ENCODE measurements at places on chromosomes 2 and 18. TPM values are rescaled to one million over a fixed set of nuclear protein-coding genes. Genes with fewer than 3 reads are reported as not detected.

DNA sequence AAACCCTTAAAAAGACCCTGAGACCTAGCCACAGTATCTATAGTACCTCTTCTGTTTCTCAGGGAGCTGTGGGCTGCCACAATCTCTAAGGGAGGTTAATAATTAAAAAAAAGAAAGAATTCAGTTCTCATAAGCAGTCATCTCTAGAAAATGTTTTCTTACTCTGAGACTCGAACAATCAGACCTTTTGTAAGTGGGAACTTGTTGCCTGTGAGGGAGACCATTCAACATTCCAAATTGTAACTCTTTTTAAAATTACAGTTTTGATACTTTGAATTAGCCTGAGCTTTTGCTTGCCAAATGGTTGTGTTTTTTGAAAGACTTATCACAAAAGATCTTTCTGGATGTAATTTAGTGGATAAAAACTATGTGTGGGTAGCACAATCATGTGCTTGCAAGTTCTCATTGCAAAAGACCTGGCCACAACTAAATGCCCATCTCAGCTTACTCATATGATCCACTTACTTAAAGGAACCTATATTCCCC, 33.3 kb downstream of the IL1R2 start:
- no peak for DNase-seq
- H3K4me1 ChIP-seq, result peaks cover 16% of the 10 kb centered on the region
- no peaks in the 10 kb centered on the region for H3K36me3 ChIP-seq
- H3K27me3 ChIP-seq, result no peaks in the 10 kb centered on the region
- H3K4me3 ChIP-seq, result no peak overlapping the region

- H3K27me3 ChIP-seq, result no peaks in the 10 kb centered on the region
- H3K4me3 ChIP-seq, result no peak overlapping the region
- no peaks in the 10 kb centered on the region for H3K36me3 ChIP-seq
Observed at GRCh38 chr2:130300970-130301348, 41.7 kb upstream of the IMP4 start.

- H3K4me1 ChIP-seq, result no peaks in the 10 kb centered on the region
- no peak for DNase-seq
- H3K27me3 ChIP-seq, result no peaks in the 10 kb centered on the region
- no peaks in the 10 kb centered on the region for H3K36me3 ChIP-seq
Observed at GRCh38 chr2:205776720-205777119, 94.4 kb downstream of the NRP2 start.

GRCh38 chr18:22302144-22302543, 115.6 kb downstream of the CTAGE1 start:
- H3K27ac ChIP-seq, result no peak overlapping the region
- no peaks in the 10 kb centered on the region for H3K27me3 ChIP-seq
- no peak for DNase-seq
- H3K4me1 ChIP-seq, result peaks cover 5% of the 10 kb centered on the region
- no peak overlapping the region for H3K4me3 ChIP-seq

Gene PPIG
- total RNA-seq, result 68.5 TPM

GRCh38 chr2:222142027-222142426, 156.8 kb downstream of the PAX3 start:
- H3K4me1 ChIP-seq, result no peaks in the 10 kb centered on the region
- no peak overlapping the region for H3K27ac ChIP-seq
- no peaks in the 10 kb centered on the region for H3K27me3 ChIP-seq
- no peak overlapping the region for H3K4me3 ChIP-seq
- no peaks in the 10 kb centered on the region for H3K36me3 ChIP-seq

DNA sequence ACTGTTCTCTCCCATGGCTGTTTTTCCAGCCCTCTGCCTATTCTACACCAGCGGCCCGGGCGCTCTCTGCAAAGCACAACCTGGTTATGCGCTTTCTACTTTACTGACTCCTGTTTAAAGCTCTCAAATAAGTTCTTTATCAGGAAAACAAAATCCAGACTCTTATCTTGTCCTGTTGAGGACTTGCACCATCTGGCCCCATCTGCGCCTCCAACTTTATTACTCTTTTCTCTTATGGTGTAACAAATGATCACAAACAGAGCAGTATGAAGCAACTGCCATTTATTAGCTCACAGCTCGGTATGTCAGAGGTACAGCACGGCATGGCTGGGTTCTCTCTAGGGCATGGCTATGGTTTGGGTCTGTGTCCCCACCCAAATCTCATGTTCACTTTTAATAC, 236.5 kb upstream of the NT5C1B start:
- H3K4me3 ChIP-seq, result no peak overlapping the region
- no peak for DNase-seq
- H3K27me3 ChIP-seq, result no peaks in the 10 kb centered on the region
- H3K36me3 ChIP-seq, result no peaks in the 10 kb centered on the region
- no peak overlapping the region for H3K27ac ChIP-seq
- H3K4me1 ChIP-seq, result peaks cover 10% of the 10 kb centered on the region

DNA sequence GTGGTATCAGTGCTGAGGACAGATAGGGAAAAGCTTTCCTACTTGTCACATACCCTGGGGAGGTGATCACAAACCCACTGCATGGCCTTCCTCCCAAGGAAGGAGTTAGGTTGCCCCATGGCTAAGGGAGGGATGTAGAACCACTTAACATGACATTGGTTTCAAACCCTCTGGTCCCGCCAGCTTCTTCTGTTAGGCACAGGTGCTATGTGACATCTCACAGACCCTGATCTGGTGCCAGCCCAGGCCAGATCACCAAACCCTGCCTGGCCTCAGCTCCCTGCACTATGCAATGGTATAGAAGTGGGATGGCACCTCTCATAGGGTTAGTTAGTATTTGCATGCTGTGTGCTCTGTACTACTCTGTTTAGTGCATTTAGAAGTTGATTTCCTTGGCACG, 58.0 kb downstream of the TCF7L1 start:
- H3K27me3 ChIP-seq, result no peaks in the 10 kb centered on the region
- no peak overlapping the region for H3K4me3 ChIP-seq
- no peak for DNase-seq
- peaks cover 16% of the 10 kb centered on the region for H3K4me1 ChIP-seq

DNA sequence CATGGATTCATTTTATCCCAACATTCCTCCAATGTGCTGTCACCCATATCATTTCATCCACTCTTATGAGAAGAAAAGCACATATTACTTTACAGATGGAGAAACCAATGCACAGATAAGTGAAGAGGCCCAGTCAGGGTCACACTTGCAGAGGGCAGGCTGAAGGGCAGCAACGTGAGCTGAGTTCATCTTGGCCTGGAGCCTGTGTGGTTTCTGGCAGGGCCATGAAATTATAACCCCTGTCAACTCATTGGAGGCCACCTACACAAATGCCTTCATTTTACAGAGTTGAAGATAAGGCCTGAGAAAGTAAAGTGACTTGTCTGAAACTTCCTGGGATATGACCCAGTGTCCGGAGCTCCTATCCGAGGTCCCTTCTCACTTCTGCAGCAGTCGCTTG, 88.4 kb upstream of the NRP2 start:
- no peaks in the 10 kb centered on the region for H3K27me3 ChIP-seq
- no peak overlapping the region for H3K4me3 ChIP-seq
- H3K27ac ChIP-seq, result no peak overlapping the region
- no peak for DNase-seq
- H3K36me3 ChIP-seq, result no peaks in the 10 kb centered on the region
- H3K4me1 ChIP-seq, result no peaks in the 10 kb centered on the region

Gene G6PC2
- not detected for total RNA-seq

- H3K27ac ChIP-seq, result no peak overlapping the region
- no peaks in the 10 kb centered on the region for H3K27me3 ChIP-seq
- no peaks in the 10 kb centered on the region for H3K36me3 ChIP-seq
Observed at GRCh38 chr18:24114924-24115549, 23.8 kb upstream of the CABYR start.

Gene UGT1A7
- not detected for total RNA-seq

- H3K4me1 ChIP-seq, result no peaks in the 10 kb centered on the region
- H3K36me3 ChIP-seq, result no peaks in the 10 kb centered on the region
- DNase-seq, result no peak
- no peak overlapping the region for H3K4me3 ChIP-seq
- H3K27ac ChIP-seq, result no peak overlapping the region
Observed at GRCh38 chr2:210337159-210337558, 22.2 kb upstream of the MYL1 start.

Gene RFTN2
- total RNA-seq, result 18.9 TPM

DNA sequence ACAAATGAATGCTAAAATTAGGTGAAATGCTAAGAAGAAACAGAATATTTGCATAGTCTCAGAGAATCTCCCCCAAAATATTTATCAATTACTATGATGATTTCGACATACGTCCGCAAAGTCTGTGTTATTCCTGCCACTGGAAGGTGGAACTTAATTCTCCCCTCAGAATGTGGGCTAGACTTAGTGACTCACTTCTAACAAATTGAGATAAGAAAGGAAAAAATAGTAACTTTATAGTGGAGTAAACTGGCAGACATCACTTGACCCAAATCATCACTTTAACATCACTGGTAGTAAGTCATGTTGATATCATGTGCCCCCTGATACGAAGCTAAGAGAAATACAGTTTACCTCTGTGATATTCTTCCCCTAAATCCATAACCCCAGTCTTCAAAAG, 23.5 kb downstream of the HADHB start:
- no peak for DNase-seq
- H3K4me3 ChIP-seq, result no peak overlapping the region
- peaks cover 22% of the 10 kb centered on the region for H3K36me3 ChIP-seq
- peaks cover under 1% of the 10 kb centered on the region for H3K4me1 ChIP-seq

- no peaks in the 10 kb centered on the region for H3K4me1 ChIP-seq
- H3K36me3 ChIP-seq, result no peaks in the 10 kb centered on the region
- DNase-seq, result no peak
- no peak overlapping the region for H3K4me3 ChIP-seq
- H3K27ac ChIP-seq, result no peak overlapping the region
Observed at GRCh38 chr2:178173657-178174056, 20.7 kb upstream of the OSBPL6 start.

- no peaks in the 10 kb centered on the region for H3K36me3 ChIP-seq
- H3K27me3 ChIP-seq, result no peaks in the 10 kb centered on the region
- no peak for DNase-seq
- no peaks in the 10 kb centered on the region for H3K4me1 ChIP-seq
- H3K27ac ChIP-seq, result no peak overlapping the region
- H3K4me3 ChIP-seq, result no peak overlapping the region
Observed at GRCh38 chr2:42077343-42077742, 29.5 kb downstream of the PKDCC start.

All from thoracic aorta (tissue), 2 donors.